ENCODE measurements at places on chromosomes 1 and 21.
A peak's percentile ranks its signal among the peaks of the same experiment; 100 is the strongest.

- DNase-seq, result no peak
Measured at GRCh38 chr21:46171996-46172862, 12.0 kb downstream of the SPATC1L start.

- DNase-seq, result peak; percentile 40
Measured at GRCh38 chr1:33348676-33349080, 27.8 kb upstream of the A3GALT2 start.

GRCh38 chr1:156073740-156074139, 8.5 kb downstream of the MEX3A start:
- no peak for DNase-seq

DNA sequence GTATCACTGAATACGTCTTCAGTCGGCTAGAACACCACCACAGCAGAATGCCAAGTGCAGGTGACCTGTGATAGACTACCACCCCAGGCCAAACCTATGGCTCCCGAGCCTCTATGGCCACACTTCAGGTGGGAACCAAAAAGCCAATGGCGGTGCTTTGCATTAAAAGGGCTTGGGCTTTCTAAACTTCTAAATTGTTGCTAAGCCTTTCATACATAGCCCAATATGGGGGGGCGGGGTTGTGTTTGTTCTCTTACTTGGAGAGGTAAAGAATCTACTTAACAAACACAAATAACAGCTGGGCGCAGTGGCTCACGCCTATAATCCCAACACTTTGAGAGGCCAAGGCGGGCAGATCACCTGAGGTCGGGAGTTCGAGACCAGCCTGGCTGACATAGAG, 19.7 kb downstream of the USP48 start:
- no peak for DNase-seq

DNA sequence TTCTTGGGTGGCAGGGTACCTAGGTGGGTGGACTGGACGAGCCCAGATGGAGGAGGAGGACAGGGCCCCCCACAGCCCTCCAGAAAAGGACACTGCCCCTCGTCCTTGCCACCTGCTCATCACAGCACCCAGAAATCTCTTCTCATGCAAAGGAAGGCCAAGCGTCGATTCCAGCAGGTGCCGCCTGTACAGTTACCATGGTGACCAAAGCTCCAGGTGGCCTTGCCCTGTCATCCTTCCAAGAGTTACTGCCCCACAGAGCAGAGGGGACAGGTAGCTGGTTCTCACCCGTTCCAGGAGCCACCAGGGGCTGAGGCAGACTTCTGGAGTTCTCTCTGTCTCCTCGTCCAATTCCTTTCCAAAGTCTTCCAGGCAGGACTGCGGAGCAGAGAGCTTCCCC, 119.9 kb upstream of the VAMP3 start:
- no peak for DNase-seq

- DNase-seq, result peak; percentile 50
Measured at GRCh38 chr1:1441002-1441888, 5.8 kb downstream of the VWA1 start.

DNA sequence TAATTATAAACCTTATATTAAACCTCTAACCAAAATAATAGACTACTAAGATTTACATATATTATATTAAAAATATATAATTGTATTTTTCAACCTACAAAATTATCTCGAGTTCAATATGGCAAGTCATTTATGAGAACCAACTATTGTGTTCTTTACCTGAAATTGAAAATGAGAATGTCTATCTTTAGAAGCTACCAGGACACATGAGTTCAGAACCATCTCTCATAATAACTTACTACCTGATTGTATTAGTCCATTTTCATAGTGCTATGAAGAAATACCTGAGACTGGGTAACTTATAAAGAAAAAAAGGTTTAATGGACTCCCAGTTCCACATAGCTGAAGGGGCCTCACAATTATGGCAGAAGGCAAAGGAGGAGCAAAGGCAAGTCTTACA, 6.8 kb downstream of the HAO2 start:
- DNase-seq, result no peak

DNA sequence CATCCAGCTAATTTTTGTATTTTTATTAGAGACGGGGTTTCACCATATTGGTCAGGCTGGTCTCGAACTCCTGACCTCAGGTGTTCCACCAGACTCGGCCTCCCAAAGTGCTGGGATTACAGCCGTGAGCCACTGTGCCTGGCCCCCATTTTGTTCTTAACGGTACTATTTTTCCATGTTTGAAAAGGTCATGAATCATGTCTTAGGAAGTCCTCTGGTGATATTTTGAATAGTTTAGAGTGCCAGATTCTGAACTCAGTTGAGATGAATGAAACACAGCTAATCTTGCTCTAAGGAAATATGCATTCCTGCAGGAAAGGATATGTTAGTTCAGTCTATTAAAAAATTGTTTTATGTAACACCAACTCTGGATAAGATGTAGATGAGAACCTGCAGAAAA, 62.6 kb upstream of the ATP2B4 start:
- DNase-seq, result no peak

- no peak for DNase-seq
Measured at GRCh38 chr1:167297222-167298214, 76.8 kb downstream of the POU2F1 start.

DNA sequence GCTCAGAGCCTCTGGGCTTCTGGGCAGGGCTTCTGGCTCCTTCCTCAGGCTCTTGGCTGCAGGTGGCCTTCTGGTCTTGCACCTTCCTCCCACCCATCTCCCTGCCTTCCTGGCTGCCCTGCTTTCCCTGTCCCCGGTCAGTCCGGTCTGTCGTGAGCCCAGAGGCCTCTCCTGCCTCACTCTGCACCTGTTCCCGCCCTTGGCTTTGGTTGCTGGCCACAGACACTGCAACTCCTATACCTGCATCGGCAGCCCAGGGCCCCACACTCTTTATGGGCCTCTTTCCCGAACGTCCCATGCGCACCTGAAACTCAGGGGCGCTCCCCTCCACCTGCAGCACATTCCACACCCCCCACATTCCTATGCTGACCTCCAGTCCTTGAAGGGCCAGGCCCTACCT, 7.9 kb downstream of the FBXO2 start:
- no peak for DNase-seq

DNA sequence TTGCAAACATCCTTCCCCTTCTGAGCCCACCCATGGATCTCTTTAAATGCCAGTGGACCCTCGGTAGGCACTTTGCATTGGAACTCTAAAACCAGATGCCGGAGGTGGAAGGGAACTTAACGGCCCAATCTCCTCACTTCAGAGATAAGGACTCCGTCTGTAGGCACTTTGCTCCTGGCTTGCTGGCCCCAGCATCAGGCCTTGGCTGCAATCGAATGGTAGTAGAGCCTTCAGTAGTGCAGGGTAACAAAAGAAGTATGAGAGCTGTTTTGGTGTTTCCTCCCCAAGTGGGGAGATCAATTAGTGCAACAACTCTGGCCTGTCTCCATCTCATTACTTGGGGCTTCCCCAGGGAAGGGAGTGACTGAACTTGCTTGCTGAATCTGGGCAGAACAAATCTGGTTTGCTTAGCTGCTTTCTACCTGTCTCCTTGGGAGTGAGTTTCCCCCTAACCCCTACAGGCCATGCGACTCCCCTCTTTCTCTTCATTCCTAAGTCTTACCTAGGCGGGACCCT, 70.8 kb downstream of the TENT5C start:
- no peak for DNase-seq

DNA sequence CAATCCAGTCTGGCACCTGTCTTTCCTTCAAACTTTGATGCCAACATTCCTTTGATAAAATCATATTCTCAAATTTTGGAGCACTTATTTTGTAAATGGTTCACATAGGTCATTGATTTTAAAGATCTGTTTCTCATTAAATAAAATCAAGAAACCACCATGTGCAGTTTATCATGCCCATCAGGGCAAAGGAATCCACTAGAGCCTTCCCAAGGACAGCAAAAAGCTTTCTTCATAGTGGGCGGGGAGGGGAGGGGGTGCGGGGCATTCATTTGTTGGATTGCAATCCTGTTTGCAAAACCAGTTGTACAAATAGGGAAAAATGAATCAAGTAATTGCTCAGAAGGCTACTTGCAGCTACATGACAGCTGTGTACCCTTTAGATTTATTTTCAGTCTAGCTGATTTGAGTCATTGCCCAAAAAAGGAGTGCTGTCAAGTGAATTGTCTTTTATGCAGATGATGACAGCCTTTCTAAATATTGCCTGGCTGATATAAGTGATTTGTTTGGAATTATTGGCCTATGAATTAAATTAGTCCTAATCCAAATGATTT, 23.0 kb downstream of the LRRC8B start:
- peak; percentile 44 for DNase-seq

DNA sequence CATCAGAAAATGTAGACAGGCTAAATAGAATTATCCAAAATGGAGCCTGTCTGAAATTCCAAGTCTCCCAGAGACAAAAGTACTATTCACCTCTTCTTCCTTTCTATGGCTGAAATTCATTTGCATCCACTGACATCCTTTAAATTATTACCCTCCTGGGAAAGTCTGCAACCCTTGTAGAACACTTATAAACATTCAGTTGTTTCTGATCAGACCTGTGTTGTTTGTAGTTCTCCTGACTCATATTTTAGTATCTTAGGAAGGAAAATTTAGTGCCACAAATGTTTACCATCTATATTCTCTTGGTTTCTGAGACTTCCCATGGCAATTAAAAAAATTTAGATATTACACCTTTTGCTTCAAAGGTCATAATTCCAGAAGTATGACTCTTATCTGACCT, 69.6 kb upstream of the C1orf105 start:
- no peak for DNase-seq

DNA sequence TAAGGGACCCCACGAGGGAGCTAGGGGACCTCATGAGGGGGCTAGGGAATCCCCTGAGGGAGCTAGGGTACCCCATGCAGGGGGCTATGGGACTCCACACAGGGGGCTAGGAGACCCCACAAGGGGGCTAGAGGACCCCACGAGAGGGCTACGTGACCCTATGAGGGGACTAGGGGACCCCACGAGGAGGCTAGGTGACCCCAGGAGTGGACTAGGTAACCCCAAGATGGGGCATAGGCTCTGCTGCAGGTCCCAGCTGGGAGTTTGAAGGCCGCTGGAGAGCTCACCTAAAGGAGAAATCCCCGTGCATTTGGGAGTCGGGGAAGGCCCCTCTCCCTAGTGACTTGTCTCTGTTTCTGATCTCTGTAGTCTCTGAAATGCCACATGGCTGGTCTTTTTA, 50.0 kb upstream of the DMRTB1 start:
- DNase-seq, result no peak

DNA sequence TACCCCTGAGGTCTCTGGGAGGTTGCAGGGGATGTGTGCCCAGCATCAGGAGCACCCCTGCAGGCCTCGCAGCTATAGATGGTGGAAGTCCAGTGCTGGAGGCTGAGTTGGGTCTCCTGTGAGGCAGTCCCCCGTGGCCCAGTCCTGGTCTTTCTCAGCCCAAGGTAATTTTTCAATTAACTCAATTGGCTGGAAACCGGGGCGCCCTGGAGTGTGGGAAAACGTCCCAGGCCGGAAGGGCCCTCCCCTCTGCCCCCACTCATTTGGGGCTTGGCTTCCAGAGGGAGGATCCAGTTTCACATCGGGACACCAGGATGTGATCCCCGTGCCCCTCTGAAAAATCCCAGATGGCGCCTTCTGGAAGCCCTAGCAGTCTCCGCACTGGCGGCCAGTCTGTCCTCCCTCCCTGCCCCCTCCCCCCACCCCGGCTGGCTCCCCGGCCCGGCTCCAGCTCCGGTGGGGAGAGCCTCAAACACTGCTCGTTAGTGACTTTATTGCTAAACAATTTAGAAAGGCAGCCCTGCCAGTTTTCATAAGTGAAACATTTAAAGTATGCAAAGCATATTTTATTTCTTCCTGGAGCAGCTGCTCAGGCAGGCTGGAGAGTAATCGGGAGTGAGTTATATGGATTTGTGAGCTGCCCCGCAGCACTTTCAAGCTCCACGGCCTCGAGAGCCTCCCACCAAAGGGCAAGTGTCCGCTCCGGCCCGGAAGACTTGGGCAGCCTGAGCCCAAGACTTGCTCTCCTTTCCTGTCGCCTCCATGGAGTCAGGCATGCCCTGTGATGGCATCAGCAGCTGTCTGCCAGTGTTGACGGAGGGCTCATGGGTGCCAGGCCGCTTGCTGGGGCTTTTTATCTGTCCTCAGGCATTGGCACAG, 208.2 kb upstream of the TMEM51 start:
- peak; percentile 85 for DNase-seq

- no peak for DNase-seq
Measured at GRCh38 chr21:45280178-45280821, 7.4 kb downstream of the POFUT2 start.

- DNase-seq, result no peak
Measured at GRCh38 chr1:227185291-227185690, 133.0 kb downstream of the CDC42BPA start.

DNA sequence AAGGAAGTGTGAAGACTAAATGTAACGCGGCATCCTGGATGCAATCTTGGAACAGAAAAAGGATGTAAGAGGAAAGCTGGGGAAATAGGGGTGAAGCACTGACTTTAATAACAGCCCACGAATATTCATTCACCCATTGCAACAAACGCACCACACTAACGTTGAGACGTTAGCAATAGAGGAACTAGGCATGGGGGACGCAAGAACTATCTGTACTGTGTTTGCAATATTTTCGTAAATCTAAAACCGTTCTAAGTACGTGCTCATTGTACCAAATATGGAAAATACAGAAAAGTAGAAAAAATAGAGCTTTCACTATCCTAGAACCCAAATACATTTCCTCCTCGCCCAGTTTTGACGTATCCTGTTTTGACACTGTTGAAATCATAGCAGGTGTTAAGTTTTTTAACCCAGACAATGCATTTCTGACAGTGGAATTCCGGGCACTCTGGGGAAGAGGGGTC, 3.9 kb downstream of the LAPTM5 start:
- DNase-seq, result no peak

- peak; percentile 9 for DNase-seq
Measured at GRCh38 chr1:78619032-78619431, 1.2 kb upstream of the IFI44L start.

DNA sequence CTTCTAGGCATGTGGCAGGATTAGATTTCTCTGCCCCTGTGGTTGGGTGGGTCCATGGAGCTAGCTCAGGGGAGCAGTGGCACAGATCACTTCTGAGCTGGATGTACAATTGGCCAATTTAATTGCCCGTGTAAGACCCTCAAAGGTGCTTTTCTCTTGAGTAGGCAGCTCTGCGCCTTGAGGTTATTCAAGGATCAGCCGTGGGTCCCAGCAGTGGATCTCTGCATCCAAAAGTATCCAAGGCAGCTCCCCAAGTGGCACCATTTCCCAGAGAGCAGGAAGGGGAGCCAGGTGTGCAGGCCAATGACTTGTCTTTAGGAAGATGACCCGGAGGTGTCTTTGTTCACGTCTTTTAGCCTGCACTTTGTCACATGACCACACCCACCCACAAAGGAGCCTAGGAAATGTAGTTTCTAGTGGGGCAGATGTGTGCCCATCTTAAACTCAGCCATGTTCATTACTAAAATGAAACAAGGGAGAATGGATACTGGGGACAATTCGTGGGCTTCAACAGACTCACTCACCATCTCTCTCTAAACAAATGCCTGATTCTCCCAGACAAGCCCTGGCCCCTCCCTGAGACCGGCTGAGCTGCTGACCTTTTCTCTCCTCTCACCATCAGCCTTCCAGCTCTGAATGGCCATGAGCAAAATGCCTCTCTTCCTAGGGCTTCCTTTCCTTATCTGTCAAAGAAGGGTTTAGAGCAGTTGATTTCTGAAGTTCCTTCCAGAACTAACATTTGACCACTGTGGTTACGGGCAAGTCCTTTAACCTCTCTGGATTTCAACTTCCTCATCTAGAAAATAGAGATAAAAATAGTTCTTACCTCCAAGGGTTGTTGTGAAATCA, 41.4 kb upstream of the TENT5C start:
- no peak for DNase-seq
